ENCODE measurements at places on chromosomes 4 and X. TPM values are rescaled to one million over a fixed set of nuclear protein-coding genes. Genes with fewer than 3 reads are reported as not detected.

DNA sequence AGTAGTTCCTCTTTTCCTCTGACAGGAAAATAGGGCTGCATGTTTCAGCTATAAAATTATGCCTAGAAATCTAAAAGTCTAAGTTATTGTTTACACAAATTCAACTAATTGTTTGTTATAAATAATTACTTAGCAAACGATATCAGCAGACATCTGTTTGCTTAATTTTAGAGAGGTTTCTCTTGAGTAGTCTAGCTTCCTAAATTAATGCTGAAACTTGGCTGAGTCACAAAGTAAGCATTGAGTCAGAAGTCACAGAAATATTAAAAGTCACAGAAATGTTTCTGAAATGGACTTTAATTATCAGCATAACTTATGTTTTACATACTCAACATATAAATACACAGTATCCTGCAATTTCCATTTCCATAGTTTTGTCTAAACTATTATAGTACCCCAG lies 1044.0 kb downstream of the CCSER1 start:
- DNase-seq = no peak
- no peaks in the 10 kb centered on the region for H3K27me3 ChIP-seq
- H3K4me1 ChIP-seq = no peaks in the 10 kb centered on the region
- H3K27ac ChIP-seq = no peak overlapping the region
- no peak overlapping the region for H3K4me3 ChIP-seq
- H3K36me3 ChIP-seq = no peaks in the 10 kb centered on the region

Gene DCAF16
- total RNA-seq = 82.3 TPM

- H3K36me3 ChIP-seq = no peaks in the 10 kb centered on the region
- H3K27ac ChIP-seq = no peak overlapping the region
- no peaks in the 10 kb centered on the region for H3K27me3 ChIP-seq
- no peak overlapping the region for H3K4me3 ChIP-seq
Measured at GRCh38 chr4:124873361-124874171, 161.0 kb upstream of the ANKRD50 start.

DNA sequence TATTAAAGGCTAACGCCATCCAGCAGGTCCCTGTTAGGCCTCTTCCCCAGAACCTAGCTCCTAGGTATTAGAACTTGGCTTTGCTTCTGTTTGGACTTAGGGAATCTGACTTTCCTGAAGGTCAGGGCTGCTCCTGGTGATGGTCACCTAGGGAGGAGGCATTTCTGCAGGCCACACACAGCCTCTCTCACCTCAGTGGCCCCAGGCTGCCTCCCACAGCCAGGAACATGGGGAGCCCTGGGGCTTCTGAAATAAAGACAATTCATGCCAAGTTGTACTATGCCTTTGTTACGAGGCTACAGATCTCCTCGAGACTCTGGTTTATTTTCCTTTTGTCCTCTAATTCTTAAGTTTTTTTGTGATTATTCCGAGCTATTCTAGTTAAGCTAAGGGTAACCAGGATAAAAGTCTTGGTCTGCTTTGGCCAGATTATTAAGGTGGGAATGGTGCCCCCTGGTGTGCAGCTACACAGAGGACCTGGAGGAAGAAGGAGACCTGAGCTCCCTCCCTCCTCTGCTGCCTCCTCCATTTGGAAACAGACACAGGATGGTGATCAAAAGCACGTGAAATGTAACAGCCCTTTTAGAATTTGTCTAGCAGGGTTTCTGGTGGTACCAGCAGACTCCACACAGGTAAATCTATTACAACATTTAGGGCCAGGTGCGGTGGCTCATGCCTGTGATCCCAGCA lies 131.0 kb downstream of the DCLK2 start:
- no peak for DNase-seq
- H3K4me1 ChIP-seq = no peaks in the 10 kb centered on the region

GRCh38 chr4:25065431-25065858 lies 34.7 kb upstream of the LGI2 start:
- no peaks in the 10 kb centered on the region for H3K4me1 ChIP-seq
- H3K27me3 ChIP-seq = peaks cover 2% of the 10 kb centered on the region
- H3K27ac ChIP-seq = no peak overlapping the region
- DNase-seq = no peak

GRCh38 chrX:24167719-24168472 lies 18.4 kb downstream of the ZFX start:
- H3K4me3 ChIP-seq = peak overlapping the region; percentile 35
- H3K36me3 ChIP-seq = peaks cover 6% of the 10 kb centered on the region
- no peaks in the 10 kb centered on the region for H3K27me3 ChIP-seq
- H3K27ac ChIP-seq = peak overlapping the region; percentile 23

Gene TNIP2
- 87.7 TPM for total RNA-seq

Gene HTR2C
- total RNA-seq = not detected

Gene ADH1B
- not detected for total RNA-seq

Gene CRMP1
- total RNA-seq = not detected

- no peak overlapping the region for H3K27ac ChIP-seq
- H3K4me3 ChIP-seq = no peak overlapping the region
- DNase-seq = no peak
- H3K4me1 ChIP-seq = no peaks in the 10 kb centered on the region
- peaks cover 10% of the 10 kb centered on the region for H3K36me3 ChIP-seq
Measured at GRCh38 chr4:25921922-25922321, 7.9 kb downstream of the SMIM20 start.

DNA sequence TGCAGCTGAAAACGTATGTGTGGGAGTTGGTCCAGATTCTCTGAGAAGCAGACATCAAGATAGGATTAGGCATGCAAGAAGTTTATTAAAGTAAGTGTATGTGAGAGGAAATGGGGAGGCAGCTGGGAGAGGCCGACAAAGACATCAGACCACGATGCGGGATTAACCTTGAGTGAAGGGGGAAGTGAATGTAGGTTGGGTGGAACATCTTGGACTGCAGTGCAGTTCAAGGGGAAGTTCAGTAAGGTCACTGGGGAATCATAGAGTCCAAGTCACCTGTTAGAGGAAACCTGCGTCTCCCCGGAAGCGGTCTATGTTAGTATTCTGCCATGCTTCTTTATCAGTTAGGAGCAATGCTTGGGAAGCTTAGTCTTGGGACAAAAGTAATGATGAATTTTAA lies 22.0 kb downstream of the CXCL8 start:
- no peak for DNase-seq
- no peaks in the 10 kb centered on the region for H3K36me3 ChIP-seq
- no peak overlapping the region for H3K27ac ChIP-seq
- no peaks in the 10 kb centered on the region for H3K4me1 ChIP-seq
- no peak overlapping the region for H3K4me3 ChIP-seq
- H3K27me3 ChIP-seq = no peaks in the 10 kb centered on the region

Gene SPANXB1
- total RNA-seq = not detected

DNA sequence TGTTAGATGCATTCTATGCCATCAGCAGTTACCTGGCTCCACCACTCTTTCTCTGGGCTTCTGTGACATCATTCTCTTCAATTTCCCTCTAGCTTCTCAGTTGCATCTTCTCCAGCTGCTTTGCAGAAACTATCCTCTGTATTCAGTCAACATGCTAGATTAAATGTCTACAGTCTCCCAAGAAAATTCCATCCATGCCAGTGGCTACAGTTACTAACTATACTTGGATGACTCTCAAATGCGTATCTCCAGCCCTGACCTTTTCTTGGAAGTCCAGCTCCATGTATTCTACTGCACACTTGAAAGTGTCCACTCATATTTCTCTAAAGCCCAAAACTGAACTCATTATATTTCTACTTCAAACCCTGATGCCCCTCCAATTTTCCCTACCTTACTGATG lies 232.3 kb upstream of the TENM3 start:
- no peaks in the 10 kb centered on the region for H3K36me3 ChIP-seq
- no peak overlapping the region for H3K27ac ChIP-seq
- DNase-seq = no peak
- no peaks in the 10 kb centered on the region for H3K27me3 ChIP-seq

DNA sequence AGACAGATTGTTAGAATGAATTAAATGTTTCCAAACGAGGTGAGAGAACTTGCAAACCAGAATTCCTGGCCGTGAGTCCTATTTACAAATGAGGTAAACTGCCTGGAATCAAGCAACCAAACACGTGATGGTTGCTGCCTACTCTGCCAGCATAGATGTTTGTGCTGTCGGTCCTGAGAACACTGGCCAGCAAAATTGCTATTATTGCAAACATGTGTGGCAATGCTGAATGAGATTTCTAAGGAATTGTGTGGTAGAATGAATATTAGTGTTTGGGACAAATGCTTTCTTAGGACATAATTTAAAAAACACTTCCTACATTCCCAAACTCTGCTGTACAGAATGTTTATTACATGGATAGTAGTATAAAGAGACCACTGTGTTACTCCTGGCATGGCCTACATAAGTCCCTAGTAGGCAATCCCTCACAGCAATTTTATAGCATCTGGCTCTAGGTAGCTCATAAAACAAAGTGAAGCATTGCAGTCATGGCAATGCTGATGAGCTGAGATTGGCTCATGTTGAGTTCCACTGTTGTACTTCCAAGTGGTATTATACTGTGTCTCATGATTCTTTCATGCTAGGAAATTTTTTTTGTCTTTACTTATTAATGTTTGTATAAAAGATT lies 605.2 kb upstream of the EPHA5 start:
- no peaks in the 10 kb centered on the region for H3K36me3 ChIP-seq
- no peak overlapping the region for H3K4me3 ChIP-seq
- H3K27me3 ChIP-seq = no peaks in the 10 kb centered on the region
- H3K27ac ChIP-seq = no peak overlapping the region

- no peak for DNase-seq
- H3K27ac ChIP-seq = no peak overlapping the region
- H3K36me3 ChIP-seq = no peaks in the 10 kb centered on the region
- H3K4me1 ChIP-seq = no peaks in the 10 kb centered on the region
- H3K4me3 ChIP-seq = no peak overlapping the region
Measured at GRCh38 chrX:24085101-24085500, 30.3 kb downstream of the EIF2S3 start.

Gene PABPC1L2A
- total RNA-seq = not detected

DNA sequence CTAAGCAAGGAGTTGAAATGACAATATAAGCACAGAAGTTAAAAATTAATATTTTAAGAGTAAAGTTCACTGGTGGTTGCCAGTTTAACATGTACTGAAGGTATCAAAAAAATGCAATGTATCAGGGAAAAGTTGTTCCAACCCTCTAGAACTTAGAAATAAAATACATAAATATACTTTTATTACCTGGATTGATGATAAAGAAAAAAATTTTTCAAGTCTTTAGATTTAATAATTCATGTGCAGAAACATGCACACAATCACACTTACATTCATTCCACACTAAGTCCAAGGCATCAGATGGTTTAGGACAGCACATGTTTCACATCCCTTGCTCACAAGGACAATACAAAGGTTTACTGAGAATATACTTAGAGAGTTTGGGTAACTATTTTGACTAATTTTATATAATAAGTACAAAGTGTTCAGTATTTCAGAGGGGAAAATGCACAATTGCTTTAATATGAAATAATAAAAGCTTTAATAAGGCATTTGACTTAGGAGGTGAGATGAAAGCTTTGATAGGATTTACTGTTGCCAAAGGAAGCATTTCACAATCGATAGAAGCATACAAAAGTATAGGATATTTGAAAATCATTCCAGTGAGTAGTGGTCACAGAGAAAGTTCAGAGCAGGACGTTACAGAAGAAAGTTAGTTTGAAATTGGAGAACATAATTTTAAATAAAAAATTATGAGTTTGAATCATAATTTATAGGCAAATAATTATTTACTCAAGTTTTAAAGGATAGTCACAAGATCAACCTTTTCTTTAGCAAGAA lies 392 bp upstream of the UGT2A3 start:
- H3K4me1 ChIP-seq = no peaks in the 10 kb centered on the region
- no peak overlapping the region for H3K4me3 ChIP-seq
- no peaks in the 10 kb centered on the region for H3K36me3 ChIP-seq
- no peak overlapping the region for H3K27ac ChIP-seq

Gene NPY2R
- not detected for total RNA-seq

Gene NDNF
- not detected for total RNA-seq

Gene CLIC2
- 1.2 TPM for total RNA-seq

DNA sequence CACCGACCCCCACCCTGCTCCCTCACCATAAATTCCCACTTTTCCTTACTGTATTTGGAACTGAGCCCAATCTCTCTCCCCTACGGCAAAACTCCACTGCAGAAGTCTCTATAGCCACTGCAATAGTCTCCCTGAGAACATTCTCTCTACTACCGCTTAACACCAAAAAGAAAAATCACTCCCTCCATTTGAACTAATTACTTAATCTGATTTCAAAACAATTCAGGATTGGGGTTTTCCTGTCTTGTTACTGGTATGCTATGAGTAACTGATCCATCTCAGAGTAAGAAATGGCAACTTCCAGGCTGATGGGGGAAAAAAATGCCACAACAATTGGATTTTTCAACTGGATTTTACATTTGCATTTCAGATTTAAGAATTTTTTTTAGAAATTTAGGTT lies 5.8 kb downstream of the PAPSS1 start:
- no peak for DNase-seq
- H3K27ac ChIP-seq = no peak overlapping the region
- H3K36me3 ChIP-seq = no peaks in the 10 kb centered on the region
- H3K27me3 ChIP-seq = no peaks in the 10 kb centered on the region
- H3K4me3 ChIP-seq = no peak overlapping the region

Gene DIAPH2
- 17.0 TPM for total RNA-seq

DNA sequence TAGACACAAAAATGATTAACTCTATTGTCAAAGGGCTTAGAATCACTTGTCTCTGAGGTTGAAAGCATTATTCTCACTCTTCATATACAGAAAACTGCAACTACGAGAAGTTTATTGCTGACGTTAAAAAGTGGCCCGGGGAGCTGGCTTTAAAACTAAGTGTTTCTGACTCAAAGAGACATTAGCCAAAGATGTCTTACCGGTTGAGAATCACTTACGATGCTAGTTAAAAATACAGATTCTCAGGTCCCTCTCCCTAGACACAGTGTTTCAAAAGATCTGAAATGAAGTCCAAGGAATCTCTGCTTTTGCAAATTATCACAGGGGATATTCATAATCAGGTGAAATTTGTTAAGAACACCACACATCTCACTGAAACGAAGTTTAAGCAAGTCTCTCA lies 1.2 kb downstream of the GNPDA2 start:
- H3K27me3 ChIP-seq = no peaks in the 10 kb centered on the region
- H3K4me1 ChIP-seq = peaks cover 28% of the 10 kb centered on the region
- H3K4me3 ChIP-seq = peak overlapping the region; percentile 90
- no peak overlapping the region for H3K27ac ChIP-seq

DNA sequence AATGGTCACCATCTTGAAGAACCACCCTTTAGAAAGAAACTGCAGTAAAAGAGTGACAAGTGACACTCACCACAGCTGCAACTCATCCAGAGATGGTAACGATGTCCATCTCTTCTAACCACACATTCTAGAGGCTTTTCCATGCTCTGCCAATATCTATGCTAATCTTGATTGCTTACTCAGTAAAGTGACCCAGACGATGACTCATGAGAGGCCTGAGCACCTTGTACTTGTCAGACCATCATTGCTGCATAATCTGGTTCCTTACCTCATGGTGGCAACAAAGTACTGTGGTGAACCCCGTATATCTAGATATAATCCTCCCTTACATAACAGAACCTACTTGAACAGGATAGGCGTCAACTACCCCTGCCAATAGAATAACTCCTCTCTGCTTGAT lies 75.6 kb downstream of the CCNG2 start:
- no peak overlapping the region for H3K4me3 ChIP-seq
- H3K27ac ChIP-seq = no peak overlapping the region
- H3K36me3 ChIP-seq = no peaks in the 10 kb centered on the region

Gene CT45A2
- total RNA-seq = not detected

Gene ZNF518B
- 22.9 TPM for total RNA-seq
